Endothelial cell (in vitro differentiated cells): ENCODE measurements at places on chromosomes 16 and 17.

DNA sequence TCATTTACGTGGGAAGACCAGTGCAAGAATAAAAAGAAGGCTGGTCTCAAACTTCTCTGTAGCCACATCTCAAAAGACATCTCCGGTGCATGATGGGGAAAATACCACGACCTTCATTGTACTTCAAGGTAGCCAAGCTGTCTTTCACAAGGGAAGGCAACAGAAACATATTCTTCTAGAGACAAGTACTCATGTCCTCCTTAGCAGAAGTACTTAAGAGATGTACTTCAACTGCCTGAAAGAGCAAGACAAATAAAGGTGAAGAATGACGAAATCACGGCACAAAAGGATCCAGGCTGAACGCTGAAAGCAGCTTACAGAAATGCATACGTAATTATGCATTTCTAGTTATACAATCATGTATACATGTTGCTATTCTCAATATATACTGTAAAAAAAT, 124.1 kb upstream of the RCVRN start:
- DNase-seq, result no peak

GRCh38 chr16:87832741-87833502, 36.4 kb downstream of the SLC7A5 start:
- DNase-seq, result no peak

- DNase-seq, result no peak
Observed at GRCh38 chr16:35314298-35314697, 1854.9 kb downstream of the TP53TG3F start.

DNA sequence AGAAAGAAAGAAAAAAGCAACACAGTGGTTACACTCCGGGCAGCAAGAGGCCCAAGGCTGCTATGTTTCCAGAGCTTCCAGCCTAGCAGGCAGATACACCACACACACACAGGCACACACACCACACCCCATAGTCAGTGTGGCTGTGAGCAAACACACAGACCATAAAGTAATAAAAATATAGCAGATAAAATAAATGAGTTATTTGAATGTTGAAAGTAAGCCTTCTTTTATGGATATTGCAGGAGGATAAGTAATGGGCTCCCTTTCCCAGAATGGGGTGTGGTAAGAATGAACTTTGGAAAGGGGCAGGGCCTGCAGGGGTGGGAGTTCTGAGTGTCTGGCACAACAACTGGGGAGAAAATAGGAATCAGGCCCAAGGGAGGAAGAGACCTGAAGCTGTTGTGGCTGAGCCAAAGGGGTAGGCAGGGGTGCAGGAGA, 4.8 kb upstream of the CDK5RAP3 start:
- DNase-seq, result no peak

GRCh38 chr17:81075307-81075706, 40.4 kb downstream of the BAIAP2 start:
- no peak for DNase-seq

DNA sequence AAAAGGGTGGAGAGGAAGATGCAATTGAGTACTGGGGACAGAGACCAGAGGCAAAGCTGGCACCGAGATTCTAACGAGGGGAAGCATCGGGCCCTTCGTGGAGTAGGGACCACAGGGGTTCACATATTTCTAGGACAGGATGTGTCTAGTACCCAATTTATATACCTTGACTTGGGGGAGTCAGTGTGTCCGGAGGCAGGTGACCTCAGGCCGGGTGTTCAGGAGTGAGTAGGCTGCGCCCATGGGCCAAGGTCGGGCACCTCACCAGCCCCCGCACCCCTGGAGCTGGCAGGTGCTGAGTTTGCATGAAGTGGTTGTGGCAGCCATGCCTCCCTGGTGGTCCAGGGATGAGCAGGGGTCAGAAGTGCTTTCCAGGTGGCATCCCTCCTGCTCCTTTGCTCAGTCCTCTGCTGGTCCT, 8.6 kb upstream of the NXPH3 start:
- no peak for DNase-seq

DNA sequence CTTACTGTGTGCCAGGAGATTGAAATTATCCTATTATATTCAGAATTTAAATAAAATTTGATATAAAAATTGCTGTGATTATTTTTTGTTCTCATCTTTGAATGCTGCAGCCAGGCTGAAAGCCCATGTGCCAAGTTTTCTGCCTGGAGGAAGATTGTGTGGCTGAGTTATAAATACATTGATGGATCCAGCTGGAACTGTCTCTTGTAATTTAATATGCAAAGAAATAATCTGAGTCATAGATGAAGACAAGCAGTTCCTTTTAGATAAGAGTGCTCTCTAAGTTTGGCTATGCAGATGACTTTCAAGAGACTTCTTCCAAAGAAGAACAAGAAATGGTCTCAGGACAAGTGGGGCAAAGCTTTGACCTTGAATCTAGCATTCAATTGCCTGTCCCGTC, 871.0 kb downstream of the CDH11 start:
- no peak for DNase-seq

DNA sequence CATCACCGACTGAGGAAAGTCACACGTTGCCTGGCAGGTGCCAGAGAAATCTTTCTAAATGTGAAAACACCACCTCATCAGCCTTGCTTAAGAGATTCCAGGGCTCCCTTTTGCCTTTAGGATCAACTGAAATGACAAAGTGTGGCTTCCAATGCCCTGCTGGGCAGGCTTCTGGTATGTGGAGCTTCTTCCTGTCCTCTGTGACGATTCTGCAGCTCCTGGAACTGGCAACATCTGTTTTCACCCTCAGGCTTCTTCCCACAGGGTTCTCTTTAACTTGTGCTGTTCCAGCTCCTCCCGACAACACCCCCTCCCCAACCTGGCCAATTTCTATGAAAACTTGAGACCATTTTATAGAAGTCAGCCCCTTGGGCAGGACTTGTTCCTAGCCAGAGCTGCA, 4.8 kb upstream of the ZDHHC1 start:
- DNase-seq, result no peak

- peak; percentile 54 for DNase-seq
Observed at GRCh38 chr16:56866955-56867830, 2.2 kb downstream of the SLC12A3 start.

- no peak for DNase-seq
Observed at GRCh38 chr17:29150161-29150560, 30.0 kb downstream of the MYO18A start.

DNA sequence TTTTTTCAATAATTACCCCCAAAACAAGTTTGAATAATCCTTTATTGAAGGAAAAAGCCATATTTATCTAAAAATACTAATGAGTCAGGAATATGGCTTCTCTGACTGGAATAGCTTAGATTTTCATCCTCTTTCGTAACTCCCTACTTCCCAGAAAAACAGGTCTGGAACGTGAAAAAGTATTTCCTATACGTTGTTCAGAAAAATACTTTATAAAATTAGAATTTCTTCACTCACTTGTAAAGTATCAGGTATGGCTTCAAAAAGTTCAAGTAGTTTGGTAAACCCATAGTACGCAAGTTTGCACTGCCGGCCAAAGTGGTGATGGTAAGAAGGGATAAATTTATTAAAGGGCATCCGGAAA, 33.7 kb downstream of the MARF1 start:
- DNase-seq, result no peak

- DNase-seq, result no peak
Observed at GRCh38 chr17:59542960-59543635, 22.3 kb upstream of the DHX40 start.

DNA sequence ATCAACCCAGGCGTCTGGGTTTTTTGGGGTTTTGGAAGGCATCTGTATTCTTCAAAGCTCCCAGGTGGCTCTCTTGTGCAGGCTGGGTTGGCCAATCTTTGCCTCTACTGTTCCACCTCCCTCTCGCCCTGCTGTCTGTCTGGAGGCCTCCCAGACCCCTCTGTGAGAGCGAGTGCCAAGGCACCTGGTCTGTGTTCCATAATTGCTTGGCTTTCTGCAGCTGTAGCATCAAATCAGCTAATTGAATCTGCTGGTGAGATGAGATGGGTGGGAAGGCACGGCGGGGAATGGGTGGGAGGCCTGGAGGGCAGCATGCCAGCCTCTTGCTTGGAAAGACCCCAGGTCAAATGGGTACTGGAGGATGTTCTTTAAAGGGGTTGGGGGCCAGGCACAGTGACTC, 52.5 kb upstream of the CLEC19A start:
- DNase-seq, result no peak

DNA sequence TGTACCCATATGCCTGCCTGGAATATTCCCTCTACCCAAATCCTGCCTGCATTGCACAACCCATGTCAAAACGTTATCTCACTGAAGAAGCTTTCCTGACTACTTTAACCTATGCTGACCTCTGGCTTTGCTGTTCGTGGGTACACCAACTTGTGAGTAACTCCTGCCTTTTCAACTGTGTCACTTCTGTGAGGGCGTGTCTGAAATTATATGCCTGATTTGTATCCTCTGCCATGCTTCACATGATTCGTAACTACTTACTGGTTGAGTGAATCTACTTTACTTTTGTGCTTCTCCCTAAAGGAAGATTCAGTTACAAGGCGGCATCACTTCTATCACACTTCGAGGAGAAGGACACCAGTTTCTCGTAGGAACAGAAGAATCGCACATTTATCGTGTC, 33.3 kb upstream of the USP43 start:
- no peak for DNase-seq

- DNase-seq, result no peak
Observed at GRCh38 chr16:25553711-25554436, 137.9 kb upstream of the HS3ST4 start.

DNA sequence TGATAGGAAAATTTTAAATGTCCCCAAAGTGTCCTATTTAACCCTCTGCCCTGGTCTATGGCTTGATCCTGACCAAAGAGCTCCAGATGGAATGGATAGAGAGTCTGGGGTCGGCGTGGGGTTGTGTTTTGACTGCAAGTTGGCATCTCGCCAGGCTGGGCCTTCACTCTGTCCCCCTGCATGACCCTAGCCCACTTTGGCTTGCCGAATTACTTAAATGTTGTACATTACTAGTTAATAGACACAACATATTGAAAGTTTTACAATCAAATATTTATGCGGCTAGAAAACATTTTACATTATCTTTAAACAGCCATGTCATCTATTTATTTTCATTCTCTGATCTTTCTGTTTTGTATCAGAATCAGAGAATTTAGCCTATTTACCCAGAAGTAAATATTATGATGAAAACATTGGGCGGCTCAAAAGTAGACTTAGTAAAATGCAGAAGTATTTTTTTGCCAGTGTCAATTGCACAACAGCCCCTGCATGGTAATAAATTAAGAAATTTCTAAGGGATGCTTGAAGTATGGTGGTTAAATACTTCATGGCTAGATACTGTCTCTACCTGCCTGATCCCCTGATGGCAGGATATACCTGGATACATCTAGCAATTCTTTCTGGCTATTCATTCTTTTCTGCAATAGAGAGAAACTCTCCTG, 18.8 kb upstream of the MYOCD start:
- no peak for DNase-seq

- peak; percentile 66 for DNase-seq
Observed at GRCh38 chr16:78770353-78771091, 671.1 kb downstream of the WWOX start.

- DNase-seq, result no peak
Observed at GRCh38 chr16:89397331-89397861, 93.0 kb downstream of the ANKRD11 start.

- DNase-seq, result peak; percentile 93
Observed at GRCh38 chr16:75265911-75266701, 14.7 kb upstream of the BCAR1 start.

DNA sequence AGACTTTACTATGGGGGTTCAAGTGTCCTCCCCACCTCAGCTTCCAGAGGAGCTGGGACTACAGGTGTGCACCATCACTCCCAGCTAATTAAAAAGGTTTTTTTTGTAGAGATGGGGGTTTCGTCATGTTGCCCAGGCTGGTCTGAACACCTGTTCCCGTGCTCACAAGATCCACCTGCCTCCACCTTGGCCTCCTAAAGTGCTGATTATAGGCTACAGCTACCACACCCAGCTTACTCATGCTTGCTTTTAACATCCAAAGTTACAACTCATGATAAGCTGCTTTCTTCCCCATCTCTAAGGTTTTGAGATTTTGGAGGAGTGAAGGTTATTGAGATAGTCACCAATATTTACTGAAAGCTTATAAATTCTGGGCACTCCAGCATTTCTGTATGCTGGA, 2.6 kb downstream of the NUP88 start:
- DNase-seq, result no peak

GRCh38 chr16:17260276-17260849, 210.4 kb downstream of the XYLT1 start:
- no peak for DNase-seq

- no peak for DNase-seq
Observed at GRCh38 chr16:68031951-68032350, 8.9 kb downstream of the DUS2 start.

DNA sequence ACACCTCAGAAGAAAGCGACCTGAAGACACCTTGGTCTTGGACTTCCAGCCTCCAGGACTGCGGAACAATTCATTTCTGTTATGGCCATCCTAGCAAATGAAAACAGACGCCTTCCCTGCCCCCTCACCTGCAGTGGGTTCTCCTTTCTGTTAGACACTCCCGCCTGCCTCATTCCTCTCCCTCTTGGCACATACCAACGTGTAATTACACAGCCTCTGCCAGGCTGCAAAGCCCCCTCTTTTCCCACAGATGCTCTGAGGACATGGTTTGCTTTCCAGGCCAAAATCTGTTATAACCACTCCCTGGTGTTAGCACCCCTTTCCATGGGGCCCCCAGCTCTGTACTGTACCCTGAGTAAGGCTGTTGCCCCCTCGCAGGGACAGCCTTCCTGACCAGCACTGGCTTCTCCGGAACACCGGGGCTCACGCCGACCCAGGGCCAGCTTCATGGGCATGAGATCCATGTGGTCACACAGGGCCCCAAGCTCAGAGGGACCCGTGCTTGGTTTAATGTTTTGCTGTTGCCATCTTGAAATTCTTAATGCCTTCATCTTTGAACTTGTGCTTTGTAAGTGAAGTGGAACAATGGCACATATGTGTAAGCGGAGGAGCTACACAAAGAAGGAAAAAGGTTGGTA, 64.1 kb downstream of the SDK2 start:
- DNase-seq, result no peak

GRCh38 chr17:57833179-57833939, 16.5 kb downstream of the MRPS23 start:
- peak; percentile 66 for DNase-seq

DNA sequence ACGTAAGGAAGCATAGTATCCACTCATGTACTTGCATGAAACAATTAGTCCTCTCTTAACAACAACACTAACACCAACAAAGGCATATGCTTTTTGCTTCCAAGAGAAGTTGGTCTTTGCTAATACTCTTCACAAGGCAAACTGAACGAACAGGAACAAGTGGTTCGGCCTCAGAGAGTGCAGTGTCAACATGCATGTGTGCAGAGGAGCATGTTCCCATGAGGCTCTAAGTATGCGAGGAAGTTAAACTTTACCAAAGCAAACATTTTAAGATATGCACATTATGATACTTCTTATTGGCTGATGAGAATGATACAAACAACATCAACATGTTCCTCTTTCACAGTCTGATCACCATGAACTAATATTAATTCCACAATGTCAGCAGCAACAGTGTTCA, 285.3 kb upstream of the IRX5 start:
- no peak for DNase-seq

DNA sequence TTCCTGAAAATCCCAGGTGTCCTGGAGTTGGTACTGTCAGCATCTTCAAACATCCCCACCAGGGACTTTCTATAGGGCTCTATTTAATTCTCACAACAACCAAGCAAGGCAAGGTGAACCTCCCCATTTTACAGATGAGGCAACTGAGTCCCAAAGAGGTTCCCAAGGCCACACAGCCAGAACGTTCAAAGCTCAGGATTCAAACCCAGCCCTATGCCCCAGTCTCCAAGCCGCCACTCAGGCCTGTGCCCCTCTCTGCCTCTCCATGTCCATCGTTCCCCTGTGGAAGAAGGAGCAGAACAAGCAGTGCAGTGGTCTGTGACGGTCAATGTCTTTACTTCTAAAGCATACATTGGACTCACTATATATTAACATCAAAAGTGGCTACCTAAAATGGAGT, 6.1 kb downstream of the ZNF319 start:
- no peak for DNase-seq
